Adrenal gland (tissue), 19 donors: ENCODE measurements at places on chromosomes 1 and 21.

DNA sequence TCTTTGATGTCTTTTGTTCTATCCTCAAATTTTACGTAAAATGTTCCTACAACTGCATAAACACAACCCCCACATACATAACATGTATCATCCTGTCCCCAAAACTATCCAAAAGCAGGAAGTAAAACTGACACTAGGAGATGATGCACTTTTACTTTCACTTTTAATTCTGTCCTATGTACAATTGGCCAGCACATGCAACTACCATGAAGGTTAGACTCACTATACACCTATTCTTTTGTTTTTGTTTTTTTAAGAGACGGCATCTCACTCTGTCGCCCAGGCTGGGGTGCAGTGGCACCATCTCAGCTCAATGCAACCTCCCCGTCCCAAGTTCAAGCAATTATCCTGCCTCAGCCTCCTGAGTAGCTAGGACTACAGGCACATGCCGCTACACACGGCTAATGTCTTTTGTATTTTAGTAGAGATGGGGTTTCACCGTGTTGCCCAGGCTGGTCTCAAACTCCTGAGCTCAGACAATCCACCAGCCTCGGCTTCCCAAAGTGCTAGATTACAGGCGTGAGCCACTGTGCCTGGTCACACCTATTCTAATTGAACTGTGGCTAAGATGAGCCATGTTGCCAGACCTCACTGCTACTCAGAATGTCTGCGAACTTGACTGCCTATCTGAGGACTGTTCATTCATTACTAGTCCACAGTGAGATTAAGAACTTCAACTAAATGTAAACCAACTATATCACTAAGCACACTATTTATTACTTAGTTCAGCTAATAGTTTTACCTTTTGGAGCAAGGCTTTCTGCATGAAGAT, 48.0 kb downstream of the TOR3A start:
- DNase-seq, result no peak

DNA sequence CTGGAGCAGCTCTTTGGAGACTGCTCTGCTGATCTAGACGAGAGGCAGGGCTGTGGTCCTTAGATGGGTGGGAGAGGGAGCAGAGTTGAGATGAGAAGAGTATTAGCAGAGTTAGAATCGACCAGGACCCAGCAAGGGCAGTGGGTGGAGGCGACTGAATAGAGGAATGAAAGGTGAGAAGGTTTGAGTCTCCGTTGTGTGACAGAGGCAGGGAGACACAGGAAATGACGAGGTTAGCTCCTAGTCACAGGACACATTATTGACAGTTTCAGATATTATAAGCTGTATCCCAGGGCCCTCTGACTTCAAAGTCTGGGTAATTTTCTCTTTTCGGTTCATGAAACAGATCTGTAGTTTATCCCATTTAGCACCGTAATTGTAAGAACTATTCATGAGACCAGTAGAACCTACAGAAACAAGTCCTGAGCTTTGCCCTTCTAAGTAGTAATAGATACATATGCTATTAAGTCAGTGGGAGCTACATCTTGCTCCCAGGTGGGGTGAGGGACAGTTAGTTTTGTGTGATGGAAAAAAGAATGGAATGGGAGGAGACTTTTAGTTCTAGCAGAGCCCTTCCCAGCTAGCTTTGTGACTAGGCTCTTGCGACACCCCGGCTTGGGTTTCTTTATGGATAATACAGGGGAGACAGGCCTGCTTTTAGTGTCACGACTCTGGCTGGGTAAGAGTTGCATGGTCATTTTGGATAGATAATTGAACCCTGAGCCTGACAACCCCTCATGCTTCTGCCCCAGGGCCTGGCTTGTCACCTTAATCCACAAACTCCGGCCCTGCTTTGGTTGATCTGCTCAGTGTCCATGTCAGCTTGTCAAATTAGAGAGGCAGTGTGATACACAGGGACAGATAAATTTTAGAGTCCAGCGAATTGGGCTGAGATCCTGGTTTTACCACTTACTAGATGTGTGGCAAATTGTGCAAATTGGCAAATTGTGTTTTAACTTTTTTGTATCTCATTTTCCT, 70.2 kb downstream of the UCK2 start:
- DNase-seq, result no peak

- DNase-seq, result no peak
Measured at GRCh38 chr1:244326757-244327156, 125.0 kb downstream of the ADSS2 start.

GRCh38 chr1:66353257-66353656, 180.7 kb upstream of the SGIP1 start:
- DNase-seq, result no peak

DNA sequence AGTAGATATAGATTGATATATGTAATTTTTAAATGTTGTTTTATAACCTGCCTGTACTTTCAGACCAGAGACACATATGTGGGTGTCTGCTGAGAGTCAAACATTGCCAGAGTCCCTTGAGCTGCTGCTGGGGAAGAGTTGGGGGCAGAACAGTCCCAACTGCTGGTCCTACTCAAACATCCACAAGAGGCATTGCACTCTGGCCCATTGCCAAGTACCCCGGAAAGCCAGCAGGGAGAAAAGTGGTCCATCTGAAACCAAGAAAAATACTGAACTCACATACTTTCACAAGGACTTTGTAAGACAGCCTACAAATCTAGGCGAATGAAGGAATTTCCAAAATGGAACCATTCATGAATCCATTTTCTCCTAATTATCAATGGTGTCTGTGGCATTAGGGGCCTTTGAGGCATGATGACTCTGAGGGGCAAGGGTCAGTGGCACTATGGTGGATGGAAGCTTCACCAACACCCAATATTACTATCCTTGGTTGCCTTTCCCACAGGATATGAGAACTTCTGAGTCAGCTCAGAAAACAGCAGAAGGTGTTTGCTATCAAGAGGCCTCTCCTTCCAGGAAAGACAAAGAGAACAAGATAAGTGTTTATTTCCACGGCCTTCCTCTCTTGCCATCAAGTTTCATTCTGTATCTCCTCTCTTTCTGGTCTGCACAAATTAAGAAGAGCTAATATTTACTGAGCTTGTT, 7.3 kb upstream of the TBX15 start:
- DNase-seq, result no peak

DNA sequence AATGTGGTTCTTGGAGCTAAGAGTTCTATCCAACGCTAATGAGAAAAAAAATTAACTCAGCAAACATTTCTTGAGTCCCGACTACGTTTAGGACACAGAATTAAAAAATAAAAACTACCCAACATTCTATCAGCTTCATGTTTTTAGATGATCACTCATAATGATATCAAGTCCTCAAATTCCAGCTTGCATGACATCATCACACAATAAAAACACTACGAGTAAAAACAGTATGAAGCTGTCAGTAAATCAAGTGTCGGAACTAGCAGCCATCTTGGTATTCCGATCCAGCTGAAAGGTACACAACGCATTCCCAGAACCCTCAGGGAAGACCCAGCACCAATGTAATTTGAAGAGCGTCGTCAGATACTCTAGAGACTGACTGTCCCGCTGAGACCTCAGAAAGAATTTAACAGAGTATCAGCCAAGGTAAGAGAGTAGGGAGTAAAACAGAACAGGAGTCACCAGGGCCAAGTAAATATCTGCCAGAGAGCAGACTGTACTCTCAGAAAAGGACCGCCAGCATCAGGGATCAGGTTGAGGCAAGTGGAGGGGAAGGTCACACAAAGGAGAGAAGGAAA, 57.0 kb downstream of the NRIP1 start:
- DNase-seq, result no peak

DNA sequence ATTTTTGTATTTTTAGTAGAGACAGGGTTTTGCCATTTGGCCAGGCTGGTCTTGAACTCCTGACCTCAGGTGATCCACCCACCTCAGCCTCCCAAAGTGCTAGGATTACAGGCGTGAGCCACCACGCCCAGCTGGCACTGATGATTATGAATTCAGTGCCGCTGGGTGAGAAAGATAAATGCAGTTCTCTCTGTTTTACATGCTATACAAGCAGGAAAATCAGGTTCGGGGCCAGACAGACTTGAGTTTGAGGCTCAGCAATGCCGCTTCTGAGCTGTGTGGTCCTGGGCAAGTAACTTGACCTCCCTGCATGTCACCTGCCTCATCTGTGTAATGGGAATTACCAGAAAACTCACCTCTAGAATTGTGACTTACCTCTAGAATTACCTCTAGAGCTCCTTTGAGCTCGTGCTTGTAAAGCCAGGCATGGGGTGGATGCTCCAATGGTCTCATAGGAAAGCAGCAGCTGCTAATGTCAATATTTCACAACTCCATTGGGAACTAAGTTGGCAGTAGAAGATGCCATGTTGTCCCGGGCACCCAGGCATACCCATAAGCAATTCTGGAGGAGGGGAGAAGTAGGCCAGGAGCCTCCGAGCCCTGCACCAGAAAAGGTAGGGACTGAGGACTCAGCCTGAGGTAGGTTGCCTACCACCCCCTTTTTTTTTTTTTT, 119.8 kb upstream of the SLC25A33 start:
- no peak for DNase-seq

DNA sequence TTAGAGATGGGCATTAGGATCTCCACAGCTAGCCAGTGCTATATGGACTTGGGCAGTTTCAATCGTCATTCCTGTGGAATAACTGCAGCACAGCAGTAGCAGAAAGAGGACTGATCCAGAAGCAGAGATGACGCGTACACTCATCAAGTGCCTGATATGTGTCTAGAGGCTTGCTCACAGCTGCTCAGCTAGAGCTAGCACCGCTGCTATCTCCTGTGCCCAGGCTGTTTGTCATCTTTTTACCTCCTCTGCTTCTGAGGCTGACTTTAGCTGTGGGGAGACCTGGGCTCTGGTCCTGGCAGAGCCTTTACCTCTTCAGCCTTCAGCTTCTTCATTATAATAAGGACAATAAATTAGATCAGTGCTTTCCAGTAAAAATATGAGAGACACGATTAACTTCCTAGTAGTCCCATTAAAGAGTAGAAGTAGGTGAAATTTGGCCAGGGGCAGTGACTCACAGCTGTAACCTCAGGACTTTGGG, 5.3 kb downstream of the TENT5C start:
- DNase-seq, result no peak

DNA sequence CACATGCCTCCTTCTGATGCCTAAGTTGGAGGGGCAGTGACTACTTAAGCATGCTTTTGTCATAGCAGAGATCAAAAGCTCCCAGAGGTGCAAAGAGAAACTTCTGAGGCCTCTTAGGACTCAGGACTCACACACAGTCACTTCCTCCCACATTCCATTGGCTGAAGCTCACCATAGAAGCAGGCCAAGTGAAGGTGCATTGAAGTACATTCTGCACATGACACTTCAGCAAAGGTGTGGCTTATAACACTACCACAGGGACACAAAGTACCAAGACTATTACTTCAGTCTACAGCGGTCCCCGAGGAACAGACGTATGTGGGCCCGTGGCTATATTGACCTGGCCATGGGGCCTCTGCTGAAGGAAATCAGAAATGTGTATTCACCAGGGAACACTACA, 2.5 kb upstream of the POGK start:
- DNase-seq, result no peak

GRCh38 chr1:180229483-180230415, at the start of gene LHX4:
Gene LHX4 (plus strand): TSS chr1:180230264. CDS start chr1:180230530, 266 bp downstream.
- DNase-seq, result no peak

DNA sequence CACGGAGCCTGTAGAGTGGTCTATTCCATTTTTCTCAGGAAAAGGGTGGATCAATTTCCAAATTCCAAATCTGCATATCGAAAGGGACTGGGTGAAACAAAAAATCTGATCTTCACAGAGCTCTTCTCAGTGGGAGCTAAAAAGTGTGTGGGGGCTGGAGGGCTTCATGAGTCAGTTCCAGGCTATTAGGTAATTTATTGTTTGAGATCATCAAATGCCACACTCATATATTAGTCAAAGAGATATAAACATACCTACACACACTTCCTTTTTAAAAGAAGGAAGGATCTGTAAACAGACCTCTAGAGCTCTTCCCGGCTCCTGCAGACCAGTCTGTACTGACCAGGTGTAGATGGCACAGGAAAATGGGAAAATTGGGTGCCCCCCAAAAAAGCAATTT, 175.4 kb downstream of the ZBTB18 start:
- no peak for DNase-seq

- peak; percentile 93 for DNase-seq
Measured at GRCh38 chr1:54950369-54951163, 29.9 kb upstream of the TMEM61 start.

GRCh38 chr1:18673976-18674375, 43.3 kb downstream of the PAX7 start:
- DNase-seq, result no peak

DNA sequence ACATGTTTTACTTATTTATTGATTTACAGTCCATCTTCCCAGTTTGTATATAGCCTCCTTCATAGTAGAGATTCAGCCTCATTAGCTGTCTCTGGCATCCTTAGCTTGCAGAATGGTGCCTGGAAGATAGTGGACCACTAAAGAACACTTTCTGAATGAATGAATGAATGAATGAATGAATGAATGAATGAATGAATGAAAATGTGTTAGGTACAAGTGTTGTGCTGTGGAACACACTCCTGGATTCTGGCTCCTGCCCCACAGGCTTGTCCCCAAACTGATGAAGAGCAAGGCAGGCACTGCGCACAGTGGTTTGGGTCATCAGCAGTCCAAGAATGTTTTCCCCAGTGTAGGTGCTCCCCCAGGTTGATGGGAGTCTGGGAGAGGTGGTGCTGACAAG, 159.4 kb downstream of the ST6GALNAC5 start:
- DNase-seq, result no peak

DNA sequence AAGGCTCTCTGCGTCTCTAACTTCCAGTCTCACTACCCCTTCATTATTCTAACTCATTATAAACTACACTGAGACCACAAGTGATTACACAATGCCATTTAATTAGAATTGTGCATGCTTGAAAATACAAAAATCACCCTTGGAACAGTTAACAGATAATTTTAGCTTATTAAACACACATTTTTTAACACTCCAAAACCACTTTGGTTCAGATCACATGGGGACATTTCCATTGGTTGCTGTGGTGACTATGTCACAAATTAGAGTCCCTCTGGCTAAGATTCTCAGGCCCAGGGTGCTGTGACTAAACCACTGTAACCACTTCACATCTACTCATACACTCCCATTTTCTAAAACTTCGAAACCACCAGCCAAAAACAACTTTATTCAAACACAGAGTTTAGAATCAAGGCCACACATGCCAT, 43.0 kb downstream of the JAK1 start:
- no peak for DNase-seq

- DNase-seq, result no peak
Measured at GRCh38 chr1:68429233-68429808, 20.4 kb downstream of the RPE65 start.
